ENCODE measurements at places on chromosomes 12 and 14. TPM values are rescaled to one million over a fixed set of nuclear protein-coding genes. Genes with fewer than 3 reads are reported as not detected.

TSPAN8 gene
- not detected for total RNA-seq

AKAP6 gene
- total RNA-seq = 0.41 TPM

SLC25A21 gene
- total RNA-seq = 0.89 TPM

PAWR gene
- total RNA-seq = 69.2 TPM

TSPAN19 gene
- total RNA-seq = not detected

CACNB3 gene
- total RNA-seq = 37.8 TPM

DLGAP5 gene
- 38.1 TPM for total RNA-seq

IL26 gene
- not detected for total RNA-seq

Data from A549 treated with DMSO at 1 μM for 4 hours (cell line).